ENCODE measurements at places on chromosomes 13 and 19. TPM values are rescaled to one million over a fixed set of nuclear protein-coding genes. Genes with fewer than 3 reads are reported as not detected.
A peak's percentile ranks its signal among the peaks of the same experiment; 100 is the strongest.

The FGF9 gene
- 5.1 TPM for total RNA-seq

DNA sequence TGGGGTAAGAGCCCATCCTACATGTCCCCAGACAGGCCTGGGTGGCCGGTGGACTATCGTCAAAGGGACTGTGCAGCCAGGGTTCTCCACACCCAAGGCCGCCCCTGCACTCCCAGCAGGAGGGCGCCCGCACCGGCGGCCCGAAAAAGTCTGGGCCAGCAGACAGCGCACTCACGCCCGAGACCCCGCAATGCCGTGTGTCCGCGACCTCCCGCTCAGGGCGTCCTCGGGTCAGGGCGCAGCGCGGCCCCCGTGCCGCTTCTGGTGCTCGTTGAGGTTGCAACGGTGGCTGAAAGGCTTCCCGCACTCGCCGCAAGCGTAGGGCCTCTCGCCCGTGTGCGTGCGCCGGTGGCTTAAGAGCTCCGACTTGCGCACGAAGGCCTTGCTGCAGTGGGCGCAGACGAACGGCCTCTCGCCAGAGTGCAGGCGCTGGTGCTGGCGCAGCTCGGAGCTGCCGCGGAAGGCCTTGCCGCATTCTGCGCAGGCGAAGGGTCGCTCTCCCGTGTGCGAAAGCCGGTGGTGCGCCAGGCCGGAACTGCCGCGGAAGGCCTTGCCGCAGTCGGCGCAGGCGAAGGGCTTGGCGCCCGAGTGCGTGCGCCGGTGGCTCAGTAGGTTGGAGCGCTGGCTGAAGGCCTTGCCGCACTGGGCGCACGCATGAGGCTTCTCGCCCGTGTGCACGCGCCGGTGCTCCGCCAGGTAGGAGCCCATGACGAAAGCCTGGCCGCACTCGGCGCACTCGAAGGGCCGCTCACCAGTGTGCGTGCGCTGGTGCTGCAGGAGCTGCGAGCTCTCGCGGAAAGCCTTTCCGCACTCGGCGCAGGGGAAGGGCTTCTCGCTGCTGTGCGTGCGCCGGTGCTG is 2.8 kb upstream of the A1BG start:
- no peak for DNase-seq

The ZFP28 gene
- total RNA-seq = 15.6 TPM

DNA sequence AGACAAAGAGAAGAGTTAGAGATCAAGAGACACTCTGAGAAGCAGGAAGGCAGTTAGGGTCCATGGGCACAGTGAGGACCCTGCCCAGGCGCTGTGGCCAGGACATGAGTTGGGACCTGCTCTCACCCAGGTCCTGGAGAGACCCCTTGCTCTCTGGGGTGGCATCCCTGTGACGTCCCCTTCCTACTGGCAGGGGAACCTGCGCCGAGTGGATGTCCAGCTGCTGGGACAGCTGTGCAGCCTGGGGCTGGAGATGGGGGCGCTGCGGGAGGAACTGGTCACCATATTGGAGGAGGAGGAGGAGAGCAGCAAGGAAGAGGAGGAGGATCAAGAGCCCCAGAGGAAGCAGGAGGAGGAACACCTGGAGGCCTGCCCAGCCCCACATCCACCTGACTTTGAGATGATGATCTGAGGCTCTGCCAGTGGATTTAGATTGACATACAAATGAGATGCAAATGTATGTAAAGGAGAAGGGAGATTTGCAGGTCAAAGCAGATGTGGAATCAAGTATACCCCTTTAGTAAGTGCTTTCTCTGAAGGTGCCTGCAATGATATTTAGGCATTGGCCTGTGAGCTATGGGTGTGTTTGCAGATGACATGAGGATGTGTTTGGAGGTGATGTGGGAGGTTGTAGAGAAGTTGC is 978 bp downstream of the ERICH4 start:
- no peak for DNase-seq

- no peak for DNase-seq
Observed at GRCh38 chr13:113859311-113860050, 4.4 kb downstream of the GAS6 start.

The ZNF93 gene
- total RNA-seq = 14.3 TPM

The TINCR gene
- total RNA-seq = 1.1 TPM

DNA sequence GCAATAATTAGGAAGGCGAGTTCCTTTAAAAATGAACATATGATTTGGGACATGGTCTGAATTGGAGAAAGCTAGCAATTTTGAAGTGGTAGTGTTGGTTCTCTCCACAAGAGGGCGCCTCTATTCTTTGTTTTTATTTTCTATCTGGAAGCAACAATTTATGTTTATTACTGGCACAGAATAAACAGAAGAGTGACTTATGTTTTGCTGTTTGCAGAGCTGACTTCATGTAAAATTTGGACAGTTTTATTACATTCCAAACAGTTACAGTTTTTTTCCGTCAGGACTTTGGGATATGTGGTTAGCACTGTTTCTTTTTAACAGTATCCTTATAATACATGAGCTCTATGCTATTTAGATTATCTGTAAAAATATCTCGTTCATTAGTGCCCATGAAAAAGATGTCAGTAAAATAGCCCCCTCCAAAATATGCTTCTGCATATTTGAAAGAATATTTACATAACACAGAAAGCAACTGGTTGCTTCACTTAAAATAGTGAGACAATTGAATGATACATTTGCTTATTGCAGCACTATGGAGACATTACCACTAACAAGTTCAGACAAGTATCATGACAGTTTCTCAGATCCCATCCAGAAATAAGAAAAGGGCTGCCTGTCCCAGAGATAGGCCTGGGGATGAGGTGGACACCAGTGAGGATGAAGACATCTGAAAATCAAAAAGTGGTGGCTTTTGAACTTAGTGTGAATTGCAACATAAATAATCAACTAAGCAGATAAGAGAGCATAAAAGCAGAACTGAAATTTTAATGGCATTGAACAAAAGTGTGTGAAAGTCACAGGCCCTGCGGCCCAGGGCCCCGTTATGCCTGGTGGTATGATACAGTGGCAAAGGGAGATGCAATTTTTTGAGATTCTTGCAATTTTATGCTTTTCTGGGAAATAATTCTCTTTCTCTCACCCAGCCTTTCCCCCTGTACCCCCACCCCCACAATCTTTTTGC is 32.3 kb upstream of the FGF9 start:
- DNase-seq = peak; percentile 31

The GIPC1 gene
- 58.3 TPM for total RNA-seq

The IGFL2 gene
- 0.61 TPM for total RNA-seq

DNA sequence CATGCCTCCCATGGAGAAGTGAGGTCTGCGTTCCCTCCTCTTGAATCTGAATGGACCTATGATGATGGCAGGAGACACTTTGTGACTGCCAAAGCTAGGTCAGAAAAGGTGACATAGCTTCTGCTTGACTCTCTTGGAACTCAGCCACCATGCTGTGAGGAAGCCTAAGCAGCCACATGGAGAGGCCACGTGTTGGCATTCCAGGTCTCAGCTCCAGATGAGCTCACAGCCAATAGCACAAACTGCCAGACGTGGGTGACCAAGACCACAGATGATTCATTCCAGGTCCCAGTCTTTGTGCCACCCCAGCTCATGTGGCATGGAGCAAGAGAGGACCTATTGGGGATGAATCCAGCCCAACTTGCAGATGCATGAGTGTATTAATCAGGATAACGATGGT is 8.7 kb upstream of the GGACT start:
- DNase-seq = no peak

DNA sequence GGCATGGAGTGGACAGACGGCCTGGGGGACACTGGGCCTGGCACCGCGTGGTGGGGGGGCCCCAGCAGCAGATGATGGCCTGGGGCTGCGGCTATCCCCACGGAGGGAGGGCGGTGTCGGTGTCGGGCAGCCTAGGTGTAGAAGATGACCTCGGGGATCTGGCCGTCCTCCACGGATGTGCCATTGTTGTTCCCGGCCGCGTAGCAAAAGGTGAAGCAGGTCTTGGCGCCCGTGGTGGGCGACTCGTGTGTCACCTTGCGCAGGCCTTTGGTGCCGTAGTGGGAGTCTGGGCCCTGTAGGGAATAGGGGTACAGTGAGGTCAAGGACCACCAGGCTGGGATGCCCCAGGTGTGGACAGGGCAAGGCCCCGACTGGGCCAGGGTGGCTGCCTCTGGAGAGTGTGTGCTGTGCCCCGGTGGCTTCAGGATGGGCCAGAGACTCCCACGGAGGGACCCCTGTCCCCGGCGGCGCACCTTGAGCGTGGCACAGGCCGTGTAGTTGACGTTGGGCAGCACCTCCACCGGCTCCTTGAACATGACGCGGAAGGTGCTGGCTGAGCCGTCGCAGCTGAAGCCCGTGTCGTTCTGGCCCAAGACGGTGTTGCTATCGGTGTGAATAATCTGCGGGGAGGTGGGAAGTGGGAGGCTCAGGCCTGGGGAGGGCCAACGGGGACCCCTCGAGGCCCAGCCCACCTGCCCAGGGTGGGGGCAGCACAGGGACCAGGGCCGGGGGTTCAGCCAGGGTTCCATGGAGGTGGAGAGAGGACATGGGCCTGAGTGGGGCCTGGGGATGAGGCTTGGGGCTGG is 29.0 kb downstream of the BTBD2 start:
- DNase-seq = no peak

DNA sequence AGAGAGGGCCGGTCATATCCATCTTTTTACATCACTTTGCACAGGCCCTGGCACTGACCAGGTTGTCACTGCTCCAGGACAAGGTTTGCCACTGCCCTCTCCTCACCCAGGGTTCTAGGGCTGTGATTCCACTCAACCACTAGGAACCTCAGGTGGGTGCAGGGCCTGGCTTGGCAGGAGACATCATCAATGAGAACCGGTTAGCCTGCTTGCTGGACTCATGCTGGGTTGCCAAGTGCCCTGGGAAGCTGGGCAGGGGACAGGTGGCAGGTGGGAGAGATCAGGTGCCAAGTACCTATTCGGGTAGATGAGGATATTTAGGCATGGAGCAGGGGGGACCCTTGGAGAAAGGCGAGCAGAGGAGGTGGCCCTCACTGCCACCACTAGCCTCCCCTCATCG is 4.2 kb upstream of the CERS4 start:
- no peak for DNase-seq

DNA sequence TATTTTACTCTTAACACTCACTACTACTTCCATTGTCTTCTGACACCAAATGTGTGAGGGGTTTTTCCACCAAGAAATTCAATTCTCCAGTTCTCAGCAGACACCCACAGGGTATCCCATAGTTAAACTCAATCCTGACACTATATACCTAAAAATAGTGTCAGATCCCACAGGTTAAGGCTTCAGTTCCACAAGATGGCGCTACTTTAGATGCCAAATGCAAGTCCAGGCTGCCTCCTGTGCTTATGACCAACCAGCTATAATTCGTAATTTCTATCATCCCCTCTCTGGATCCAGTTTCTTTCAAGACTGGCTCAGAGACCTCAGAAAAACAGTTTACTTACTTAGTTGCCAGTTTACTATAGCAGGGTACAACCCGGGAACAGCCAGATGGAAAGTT is 1146.2 kb upstream of the SPRY2 start:
- peak; percentile 13 for DNase-seq

DNA sequence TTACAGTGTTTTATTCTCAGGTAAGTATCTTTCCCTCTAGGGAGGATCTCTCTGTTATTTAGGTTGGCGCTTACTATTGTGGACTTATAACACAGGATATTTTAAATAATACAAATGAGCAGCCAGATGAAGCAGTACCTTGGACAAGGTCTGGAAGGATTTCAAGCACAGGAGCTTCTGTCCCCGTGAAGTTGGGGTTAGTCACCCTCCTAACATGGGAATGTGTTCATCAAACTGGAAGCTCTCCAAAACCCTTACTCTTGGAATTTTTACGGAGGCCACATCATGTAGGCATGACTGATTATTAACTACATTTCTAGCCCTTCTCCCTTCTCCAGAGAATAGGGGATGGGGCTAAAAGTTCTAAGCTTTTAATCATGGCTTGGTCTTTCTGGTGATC is 38.3 kb upstream of the SPRY2 start:
- DNase-seq = no peak

- peak; percentile 36 for DNase-seq
Observed at GRCh38 chr19:55454787-55455243, 6.6 kb downstream of the ISOC2 start.

The NLRP7 gene
- total RNA-seq = not detected

GRCh38 chr13:91331047-91331915 is 16.2 kb upstream of the MIR17HG start:
- DNase-seq = no peak

GRCh38 chr19:38362076-38362945 is 12.1 kb upstream of the PSMD8 start:
- DNase-seq = no peak

The C19orf67 gene
- total RNA-seq = 0.22 TPM

DNA sequence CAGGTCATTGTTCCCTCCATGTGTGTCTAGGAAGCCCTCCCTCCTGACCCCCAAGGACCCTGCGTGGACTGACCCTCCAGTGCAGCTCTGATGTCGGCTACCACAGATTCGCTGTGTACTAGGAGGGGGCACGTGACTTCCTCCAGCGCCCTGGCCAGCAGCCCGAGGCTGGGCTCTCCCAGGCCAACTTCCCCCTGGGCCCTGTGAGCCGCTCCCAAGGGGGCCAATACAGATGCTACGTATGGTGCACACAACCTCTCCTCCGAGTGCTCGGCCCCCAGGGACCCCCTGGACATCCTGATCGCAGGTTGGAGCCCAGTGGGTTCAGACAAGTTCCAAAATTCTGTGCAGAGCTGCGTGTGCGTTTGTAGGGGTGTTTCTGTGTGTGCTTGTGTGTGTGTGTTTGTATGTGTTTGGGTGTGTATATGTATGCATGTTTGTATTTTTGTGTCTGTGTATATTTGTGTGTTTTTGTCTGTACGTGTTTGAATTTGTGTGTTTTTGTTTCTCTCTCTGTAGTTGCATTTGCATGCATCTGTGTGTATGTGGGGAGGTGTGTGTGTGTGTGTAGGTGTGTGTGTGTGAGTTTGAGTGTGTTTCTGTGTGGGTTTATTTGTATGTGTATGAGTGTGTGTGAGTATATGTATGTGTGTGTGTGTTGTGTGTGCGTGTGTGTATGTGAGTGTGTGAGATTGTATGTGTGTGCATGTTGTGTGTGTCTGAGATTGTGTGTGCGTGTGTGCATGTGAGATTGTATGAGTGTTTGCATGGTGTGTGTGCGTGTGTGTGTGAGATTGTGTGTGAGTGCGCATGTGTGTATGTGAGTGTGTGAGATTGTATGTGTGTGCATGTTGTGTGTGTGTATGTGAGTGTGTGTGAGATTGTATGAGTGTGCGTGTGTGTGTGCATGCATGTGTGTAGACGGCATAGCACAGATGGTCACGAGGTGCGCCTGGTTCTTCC is 21.4 kb upstream of the LILRA2 start:
- DNase-seq = no peak

The DLL3 gene
- total RNA-seq = 16.8 TPM

The GFY gene
- total RNA-seq = not detected

Measured in spinal cord (tissue), 10 donors.